Stimulated activated CD8-positive, alpha-beta memory T cell treated with anti-CD3 and anti-CD28 coated beads, Interleukin-4, amount 100 ng/mL, for 4 hours (primary cell): ENCODE measurements at places on chromosomes 3 and 15.

GRCh38 chr15:100026041-100026440, 292.8 kb upstream of the LYSMD4 start:
- no peak for DNase-seq

- DNase-seq: no peak
Measured at GRCh38 chr3:142604940-142605339, 8.7 kb downstream of the PLS1 start.

- DNase-seq: no peak
Measured at GRCh38 chr3:128155616-128156360, 2.5 kb downstream of the EEFSEC start.

- DNase-seq: no peak
Measured at GRCh38 chr3:151330899-151331298, 1.6 kb upstream of the P2RY13 start.

GRCh38 chr3:128374746-128375445, 91.8 kb downstream of the DNAJB8 start:
- no peak for DNase-seq

DNA sequence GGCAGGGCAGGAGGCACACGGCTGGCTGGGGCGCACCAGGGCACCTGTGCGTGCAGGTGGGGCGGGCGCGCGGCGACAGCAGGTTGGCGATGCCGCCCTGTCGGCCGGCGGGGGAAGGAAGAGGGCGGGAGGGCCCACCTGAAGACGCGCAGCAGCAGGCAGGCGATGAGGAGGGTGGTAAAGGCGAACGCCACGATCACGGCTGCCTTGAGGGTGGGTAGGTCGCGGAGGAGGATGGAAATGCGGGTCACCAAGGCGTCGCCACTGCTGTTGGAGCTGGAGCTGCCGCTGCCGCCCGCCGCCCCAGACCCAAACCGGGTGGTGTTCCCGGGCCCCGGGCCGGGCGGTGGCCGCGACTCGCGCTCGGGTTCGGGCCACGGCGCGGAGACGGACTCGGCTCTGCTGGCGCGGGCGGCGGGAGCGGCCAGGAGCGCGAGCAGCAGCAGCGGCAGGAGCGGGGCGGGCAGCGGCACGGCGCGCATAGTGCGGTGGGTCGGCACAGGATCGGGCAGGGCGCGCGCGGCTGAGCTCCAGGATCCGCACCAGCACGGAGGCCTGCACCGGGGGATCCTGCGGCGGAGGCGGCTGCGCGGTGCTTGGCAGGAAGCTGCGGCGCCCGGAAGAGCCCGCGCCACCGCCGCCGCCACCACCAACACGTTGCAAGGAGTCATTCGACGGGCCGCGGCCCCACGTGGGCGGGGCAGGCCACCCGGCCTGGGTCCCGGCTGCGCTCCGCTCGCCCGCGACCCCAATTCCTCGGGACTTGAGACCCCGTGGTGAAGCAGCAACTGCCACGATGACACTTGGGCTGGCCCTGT, at the start of gene FAM174B:
TSS of gene FAM174B (minus strand) at position 598 of the 818 bp plus-strand sequence.
- no peak for DNase-seq
